CD4-positive, alpha-beta T cell treated with Interferon gamma for 1 hour (primary cell): ENCODE measurements at places on chromosomes 11 and 22.

DNA sequence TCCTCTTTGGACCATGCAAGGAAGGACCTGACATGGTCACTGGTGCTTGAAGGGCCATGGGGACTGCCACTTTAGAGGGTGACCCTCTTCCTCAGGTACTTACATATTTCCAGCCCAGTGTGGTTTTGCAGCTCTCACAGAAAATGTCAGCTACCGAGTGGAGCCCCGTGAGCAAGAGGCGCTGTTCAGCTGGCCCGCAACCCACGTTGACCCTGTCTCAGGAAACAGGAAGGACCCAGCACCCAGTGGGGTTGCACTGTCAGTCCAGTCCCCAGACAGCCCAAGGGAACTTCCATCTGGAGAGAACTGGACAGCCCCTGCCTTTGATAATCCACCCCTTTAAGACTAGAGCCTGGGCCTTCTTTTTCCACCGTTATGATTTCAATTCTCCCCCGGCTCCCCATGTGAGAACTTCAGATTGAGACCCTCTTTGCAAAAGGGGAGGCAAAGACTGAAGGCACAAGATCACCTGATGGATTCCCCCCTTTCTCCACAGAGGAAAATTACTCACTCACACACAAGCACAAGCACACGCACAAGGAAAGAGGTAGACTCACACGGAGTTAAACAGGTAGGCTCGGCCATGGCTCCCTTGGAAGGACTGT, 3.4 kb downstream of the YPEL4 start:
- DNase-seq = peak; percentile 22

- no peak for DNase-seq
Measured at GRCh38 chr11:12154871-12155668, 44.7 kb downstream of the MICAL2 start.

DNA sequence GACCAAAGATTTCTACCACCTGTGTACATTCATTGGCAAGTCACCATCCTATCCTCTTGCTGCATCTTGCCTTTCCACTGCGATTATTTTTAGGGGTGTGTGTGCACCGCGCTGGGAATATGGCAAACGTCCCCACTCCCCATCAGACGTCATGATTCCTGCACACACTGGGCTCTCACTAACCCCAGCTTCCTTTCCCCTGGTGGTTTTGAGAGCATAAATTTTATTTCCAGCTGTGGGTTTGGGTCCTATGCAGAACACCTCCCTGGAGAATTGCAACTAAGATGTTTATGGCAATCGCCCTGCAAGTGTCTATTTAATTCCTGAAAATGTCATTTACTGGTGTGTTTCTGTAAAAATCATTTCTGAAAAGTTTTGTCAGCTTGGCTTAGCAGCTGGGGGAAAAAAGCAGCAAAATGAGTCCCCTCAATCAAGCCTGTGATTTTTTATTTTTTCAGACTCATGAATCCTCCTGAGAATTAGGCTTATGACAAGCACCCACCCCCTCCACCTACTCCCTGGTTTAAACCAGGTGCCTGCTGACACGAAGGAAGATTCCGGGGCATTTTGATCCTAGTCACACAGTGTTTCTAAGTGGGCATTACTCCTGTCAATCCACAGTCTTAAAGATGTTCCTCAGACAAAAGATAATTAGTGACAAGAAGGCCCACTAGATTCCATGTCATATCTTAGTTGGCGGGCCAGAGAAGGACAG, 23.8 kb downstream of the UPB1 start:
- DNase-seq = no peak

- DNase-seq = no peak
Measured at GRCh38 chr11:72191961-72192381, at the start of gene FOLR1. FOLR1 (plus strand) TSS chr11:72192140; CDS start chr11:72192174, 34 bp downstream.

DNA sequence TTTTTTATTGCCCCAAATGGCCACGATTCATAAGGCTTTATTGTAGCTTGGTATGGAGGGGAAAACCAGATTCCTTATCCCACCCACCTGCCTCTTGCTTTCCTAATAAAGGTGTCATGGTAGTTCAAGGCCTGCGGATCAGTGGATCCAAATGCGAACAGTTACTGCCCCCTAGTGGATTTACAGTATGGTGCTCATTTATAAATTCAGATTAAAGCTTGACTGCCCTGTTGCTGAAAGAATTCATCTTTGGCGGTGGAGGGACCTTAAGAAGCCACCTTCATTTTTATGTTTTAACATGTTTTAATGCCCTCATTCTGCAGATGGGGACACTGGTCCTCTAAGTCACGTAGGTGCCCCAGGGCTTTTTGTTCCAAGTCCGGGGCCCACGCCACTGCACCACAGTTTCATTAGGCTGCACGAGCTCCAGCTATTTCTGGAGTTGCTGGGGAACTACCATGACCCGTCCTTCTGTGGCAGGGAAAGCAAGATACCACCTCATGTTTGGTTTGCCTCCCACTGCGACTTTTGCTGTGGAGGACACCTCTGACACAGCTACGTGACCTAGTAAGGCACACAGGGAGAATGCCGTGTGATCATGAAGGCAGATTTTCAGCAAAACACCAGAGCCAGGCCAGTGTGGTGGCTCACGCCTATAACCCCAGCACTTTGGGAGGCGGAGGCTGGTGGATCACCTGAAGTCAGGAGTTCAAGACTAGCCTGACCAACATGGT, 15.6 kb upstream of the INCENP start:
- peak; percentile 38 for DNase-seq

- no peak for DNase-seq
Measured at GRCh38 chr22:35556666-35557065, 16.0 kb downstream of the RASD2 start.

- DNase-seq = no peak
Measured at GRCh38 chr11:37040921-37041320, 442.9 kb upstream of the RAG2 start.

- DNase-seq = no peak
Measured at GRCh38 chr11:105720096-105720495, 110.2 kb downstream of the GRIA4 start.

- no peak for DNase-seq
Measured at GRCh38 chr22:29948385-29948769, 65.4 kb downstream of the MTMR3 start.

- DNase-seq = no peak
Measured at GRCh38 chr11:69320756-69321741, 27.1 kb downstream of the MYEOV start.

- no peak for DNase-seq
Measured at GRCh38 chr22:33440756-33441155, 382.6 kb upstream of the SYN3 start.

DNA sequence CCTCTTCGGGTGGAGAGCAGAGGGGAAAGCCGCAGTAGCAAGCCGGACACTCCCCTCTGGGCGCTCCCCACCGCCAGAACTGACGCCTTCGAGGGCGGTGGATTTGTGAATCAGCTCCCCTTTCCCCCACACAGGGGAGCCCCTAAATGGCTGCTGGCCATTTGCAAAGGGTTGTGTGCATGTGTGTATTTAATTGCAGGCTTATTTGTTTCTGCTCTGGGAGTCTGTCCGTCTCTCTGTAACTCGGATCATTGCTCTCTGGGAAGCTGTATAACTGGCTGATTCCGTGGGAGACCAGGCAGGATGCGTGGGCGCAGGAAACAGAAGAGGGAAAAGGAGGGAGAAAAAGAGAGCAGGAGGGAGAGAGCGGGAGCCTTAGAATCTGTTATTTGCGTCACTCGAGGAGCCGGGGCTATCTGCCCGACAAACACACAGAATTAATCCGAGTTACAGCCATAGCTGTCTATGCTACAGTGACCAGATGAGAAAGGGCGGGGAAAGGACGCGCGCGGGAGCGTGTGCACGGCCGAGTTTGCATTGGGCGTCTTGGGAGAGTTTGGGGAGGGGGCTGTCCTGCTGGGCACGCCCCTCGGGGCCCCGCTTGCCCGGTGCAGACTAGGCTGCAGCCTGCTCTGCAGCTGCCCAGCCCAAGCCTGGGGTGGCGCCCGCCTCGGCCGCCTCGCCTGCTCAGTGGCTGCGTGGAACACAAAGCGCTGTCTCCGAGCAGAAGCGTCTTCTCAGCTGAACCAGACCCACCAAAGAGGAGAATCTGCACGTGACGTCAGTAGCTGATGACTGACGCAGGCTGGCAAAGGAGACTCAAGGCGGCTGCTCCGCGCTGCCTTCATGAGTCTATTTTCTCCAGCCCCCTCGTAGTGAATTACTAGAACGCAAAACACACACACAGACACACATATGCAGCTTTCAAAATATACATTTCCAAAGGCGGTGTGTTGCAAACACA, 105.3 kb upstream of the HSD17B12 start:
- no peak for DNase-seq

DNA sequence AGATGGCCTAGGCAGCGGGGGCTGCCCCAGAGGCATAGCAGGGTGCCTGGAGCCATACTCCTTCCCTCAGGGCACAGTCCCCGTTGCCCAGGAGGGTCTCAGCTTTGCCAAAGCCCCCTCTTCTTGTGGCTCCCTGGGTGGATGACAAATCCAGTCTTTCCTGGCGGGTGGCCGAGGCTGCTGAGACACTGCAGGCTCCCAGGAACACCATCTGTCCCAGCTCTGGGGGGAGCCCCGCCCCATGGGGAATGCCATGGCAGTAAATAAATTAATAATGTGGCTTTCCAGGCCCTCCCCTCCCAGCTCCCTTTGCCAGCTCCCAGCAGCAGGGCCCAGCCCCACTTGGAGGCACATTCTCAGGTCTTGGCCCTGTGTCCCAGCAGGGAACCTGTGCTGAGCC, 45.0 kb downstream of the PDE2A start:
- no peak for DNase-seq

DNA sequence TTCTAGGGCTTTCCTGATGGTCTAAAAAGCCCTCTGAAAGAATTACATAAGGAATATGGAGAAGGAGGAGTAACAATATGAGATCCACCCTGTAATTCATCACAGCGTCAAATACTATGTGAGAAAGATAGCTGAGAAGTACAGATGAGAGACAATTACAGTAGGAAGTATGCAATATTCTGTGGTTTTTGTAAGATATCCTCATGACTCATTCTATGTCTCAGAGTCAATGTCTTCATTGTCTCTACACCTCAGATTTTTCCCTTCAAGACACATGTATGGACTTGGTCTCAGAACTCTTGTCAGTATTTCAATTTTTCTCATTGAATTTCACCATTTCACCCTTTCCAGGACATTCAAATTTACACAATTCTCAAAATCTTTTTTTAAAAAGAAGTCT, 343.3 kb upstream of the CTSC start:
- no peak for DNase-seq

DNA sequence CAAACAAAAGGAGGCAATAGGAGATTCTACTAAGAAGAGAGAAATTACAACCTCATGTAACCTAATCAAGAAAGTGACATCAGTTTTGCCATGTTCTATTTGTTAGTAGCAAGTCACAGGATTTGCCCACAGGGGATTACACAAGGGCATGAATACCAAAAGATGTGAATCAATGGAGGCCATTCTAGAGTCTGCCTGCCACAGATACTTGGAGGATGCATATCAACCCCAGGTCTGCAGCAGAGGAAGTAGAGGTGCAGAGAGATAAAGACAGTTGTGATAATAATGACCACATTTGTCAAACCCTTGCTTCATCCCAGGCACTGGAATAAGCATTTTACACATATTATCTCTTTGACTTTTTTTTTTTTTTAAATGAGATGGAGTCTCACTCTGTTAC, 2.4 kb upstream of the ASCC2 start:
- no peak for DNase-seq

DNA sequence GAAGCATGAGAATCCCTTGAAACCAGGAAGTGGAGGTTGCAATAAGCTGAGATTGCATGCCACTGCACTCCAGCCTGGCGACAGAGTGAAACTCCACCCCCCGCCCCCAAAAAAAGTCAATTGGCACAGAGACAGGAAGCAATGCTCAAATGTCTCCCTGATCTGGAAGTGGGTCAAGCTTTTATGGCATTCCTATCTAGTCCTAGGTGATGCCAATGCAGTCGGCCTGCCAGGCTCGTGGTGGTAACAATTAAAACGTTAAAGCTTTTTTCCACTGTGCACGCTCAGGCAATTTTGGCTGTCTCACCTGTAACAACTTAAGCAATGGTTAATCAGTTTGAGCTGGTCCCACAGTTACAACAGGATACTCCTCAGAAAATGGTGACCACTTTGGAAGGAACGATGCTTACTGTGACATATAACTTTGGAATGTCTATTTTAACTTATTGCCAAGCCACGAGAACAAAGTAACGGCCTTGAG, 18.9 kb upstream of the PISD start:
- no peak for DNase-seq

GRCh38 chr11:115503083-115503885, 931 bp downstream of the CADM1 start:
- peak; percentile 3 for DNase-seq

DNA sequence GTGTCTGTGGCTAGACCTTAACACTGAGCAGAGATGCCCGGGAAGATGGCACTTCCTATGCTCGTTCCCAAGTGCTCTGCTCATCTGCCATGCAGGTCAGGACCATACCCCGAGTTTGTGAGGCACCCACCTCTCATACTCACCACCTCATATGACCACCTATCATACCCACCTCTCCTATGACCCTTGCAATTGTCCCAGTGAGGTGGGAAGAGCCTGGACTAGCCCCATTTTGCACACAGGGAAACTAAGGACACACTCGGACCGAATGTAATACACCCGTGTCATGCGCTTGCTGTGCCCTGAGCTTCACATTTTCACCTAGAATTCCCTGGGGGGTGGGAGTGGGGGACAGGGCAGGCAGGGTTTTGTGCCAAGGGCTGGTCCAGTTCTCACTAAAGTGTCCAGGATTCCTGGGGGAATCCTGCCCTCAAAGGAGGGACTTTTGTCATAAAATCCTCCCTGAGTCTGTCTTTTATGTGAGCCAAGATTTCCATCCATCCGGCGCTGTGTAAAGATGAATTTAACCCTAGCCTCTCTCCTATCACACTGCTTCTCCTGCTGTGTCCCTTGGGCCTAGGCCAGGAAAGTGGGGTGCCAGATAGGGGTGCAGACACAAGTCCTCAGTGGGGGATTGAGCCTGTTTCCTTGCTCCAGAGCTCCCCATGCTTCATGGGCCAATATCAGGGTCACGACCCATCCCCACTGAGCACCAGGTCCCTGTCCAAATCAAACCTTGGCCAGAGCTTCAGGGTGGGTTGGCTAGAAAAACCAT, 20.0 kb downstream of the TPBGL start:
- no peak for DNase-seq

- DNase-seq = no peak
Measured at GRCh38 chr22:46042786-46043185, 65.8 kb upstream of the WNT7B start.

- no peak for DNase-seq
Measured at GRCh38 chr11:69662806-69663205, 12.3 kb downstream of the LTO1 start.

DNA sequence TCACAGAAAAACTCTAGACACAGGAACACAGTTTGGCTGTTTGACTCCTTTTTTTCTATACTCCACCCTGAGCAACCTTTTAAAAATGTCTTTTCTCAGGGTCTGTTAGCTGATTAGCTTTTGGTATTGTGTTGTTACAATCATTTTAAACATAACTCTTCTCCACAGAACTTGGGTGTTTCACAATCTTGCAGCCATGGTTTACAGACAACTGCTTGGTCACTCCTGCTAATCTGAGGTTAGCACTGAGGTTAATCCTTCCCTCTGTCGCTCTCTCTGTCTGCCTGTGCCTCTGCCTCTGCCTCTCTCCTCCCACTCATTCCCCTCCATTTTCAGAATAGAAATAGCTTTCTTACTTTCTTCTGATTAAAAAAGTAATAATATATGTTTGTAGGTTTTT, 62.4 kb upstream of the ZBED5 start:
- DNase-seq = no peak

- DNase-seq = no peak
Measured at GRCh38 chr22:37146507-37147180, 3.1 kb downstream of the IL2RB start.
